ENCODE measurements at places on chromosomes 3 and 15.

DNA sequence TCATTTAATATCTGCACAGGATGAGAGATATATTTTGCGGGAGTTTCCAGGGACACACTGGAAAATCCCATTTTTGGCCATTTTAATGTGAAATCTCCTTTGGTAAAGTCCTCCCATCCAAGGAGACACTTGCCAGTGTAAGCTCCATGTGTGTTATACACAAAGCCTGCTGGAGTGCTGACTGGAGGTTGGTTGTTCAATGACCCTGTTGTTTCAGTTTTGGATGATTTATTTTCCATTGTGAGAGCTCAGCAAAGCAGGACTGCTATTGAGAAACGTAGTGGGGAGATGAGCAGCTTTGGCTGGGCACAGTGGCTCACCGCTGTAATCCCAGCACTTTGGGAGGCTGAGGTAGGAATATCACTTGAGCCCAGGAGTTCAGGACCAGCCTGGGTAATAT lies 127.7 kb downstream of the NUP210 start:
- DNase-seq: no peak

DNA sequence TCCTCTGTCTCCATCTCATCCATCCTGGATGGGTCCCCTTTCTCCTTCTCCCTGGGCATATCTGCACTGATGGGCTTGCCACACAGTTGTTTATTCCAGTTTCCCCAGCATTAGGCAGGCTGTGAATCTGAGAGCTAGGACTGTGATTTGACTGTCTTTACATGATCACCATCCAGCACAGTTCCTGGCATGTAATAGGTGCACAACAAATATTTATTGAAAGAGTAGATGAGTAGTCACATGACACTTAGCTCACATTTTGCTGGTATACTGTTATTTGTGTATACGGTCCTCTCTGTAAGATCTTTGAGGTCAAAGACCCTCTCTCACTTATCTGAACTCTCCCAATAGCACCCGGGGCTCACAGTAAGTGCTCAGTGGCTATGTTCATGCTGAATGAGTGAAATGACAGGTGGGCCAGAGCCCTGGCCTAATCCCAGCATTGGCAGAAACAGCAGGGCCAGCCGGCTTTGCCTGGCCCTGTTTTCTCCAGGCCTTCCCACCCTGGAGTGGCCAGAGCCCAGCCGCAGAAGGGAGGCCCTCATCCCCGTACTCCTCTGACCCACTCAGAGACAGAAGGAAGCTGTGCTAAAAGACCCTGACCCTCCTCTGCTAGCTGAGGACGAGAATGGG lies 16.2 kb upstream of the BAHD1 start:
- DNase-seq: no peak

DNA sequence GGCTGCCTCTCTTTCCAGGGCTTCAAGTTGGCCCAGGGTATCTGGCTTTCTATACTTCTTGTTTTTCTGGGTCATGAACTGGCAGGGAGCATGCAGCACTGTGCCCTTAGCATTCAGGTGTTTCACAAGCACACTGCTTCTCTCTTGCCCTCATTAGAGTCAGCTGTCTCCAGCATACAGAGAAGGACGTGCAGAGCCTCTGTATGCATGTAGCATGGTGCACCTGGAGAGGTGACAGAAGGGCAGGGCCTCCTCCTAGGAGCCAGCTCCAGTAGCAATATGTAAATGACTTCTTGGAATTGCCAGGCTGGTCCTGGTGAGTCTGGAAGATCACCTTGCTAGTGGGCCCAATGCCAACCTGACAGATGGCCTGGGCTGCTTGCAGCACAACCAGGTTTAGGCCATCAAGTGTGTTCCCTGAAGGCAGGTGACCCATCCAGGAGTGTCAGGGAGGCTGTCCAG lies 44.8 kb upstream of the ATP2C1 start:
- DNase-seq: no peak

DNA sequence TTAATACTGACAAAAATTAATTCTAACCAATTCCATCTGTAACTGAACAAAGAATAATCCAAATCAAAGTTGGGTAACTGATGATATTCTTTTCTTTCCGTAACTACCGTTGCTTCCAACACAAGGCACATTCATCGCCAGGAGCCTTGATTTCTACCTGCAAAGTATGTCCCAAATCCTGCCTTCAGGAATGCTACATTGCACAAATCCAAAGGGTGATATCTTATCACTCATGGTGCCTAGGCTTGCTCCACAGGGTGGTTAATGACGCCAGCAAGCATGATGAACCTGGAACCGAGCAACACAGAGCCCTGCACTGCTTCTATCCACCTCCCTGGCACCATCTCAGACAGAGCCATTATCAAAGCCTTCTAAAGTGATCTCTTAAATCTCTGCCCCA lies 772.7 kb downstream of the ROBO1 start:
- DNase-seq: no peak

GRCh38 chr3:191328962-191329653 lies at the start of gene CCDC50:
Gene CCDC50 (plus strand): TSS chr3:191329394. CDS start chr3:191329675, 281 bp downstream.
- DNase-seq: peak; percentile 35

DNA sequence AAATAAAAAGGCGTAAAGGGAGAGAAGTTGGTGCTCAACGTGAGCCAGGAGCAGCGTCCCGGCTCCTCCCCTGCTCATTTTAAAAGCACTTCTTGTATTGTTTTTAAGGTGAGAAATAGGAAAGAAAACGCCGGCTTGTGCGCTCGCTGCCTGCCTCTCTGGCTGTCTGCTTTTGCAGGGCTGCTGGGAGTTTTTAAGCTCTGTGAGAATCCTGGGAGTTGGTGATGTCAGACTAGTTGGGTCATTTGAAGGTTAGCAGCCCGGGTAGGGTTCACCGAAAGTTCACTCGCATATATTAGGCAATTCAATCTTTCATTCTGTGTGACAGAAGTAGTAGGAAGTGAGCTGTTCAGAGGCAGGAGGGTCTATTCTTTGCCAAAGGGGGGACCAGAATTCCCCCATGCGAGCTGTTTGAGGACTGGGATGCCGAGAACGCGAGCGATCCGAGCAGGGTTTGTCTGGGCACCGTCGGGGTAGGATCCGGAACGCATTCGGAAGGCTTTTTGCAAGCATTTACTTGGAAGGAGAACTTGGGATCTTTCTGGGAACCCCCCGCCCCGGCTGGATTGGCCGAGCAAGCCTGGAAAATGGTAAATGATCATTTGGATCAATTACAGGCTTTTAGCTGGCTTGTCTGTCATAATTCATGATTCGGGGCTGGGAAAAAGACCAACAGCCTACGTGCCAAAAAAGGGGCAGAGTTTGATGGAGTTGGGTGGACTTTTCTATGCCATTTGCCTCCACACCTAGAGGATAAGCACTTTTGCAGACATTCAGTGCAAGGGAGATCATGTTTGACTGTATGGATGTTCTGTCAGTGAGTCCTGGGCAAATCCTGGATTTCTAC lies at the start of gene RARB:
Gene RARB, plus strand, starts transcription at position 322 of the 847 bp plus-strand sequence. Its CDS starts 469 bp downstream, at position 791.
- DNase-seq: peak; percentile 21

- no peak for DNase-seq
These were observed 114.6 kb downstream of the XXYLT1 start for GRCh38 chr3:195156286-195156890.

- DNase-seq: no peak
These were observed 4.9 kb upstream of the MAGEF1 start for GRCh38 chr3:184716622-184717398.

DNA sequence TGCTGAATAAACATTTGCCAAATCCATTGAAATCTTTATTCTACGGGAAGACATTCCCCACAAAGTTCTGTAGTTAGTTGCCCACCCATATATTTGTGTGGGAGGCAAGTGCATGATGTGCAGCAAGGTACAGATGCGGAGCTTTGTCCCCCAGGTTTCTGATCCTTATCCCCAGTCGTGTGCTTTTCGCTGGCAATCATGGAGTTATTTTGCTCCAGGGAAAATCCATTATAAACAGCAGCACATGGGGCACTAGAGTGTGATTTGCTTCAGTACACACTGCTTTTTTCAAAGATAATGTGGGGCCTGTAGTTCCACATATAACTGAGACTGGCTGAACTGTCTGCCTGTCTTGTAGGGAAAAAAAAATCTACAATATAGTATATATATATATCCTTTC lies 132.1 kb downstream of the FEZF2 start:
- no peak for DNase-seq

DNA sequence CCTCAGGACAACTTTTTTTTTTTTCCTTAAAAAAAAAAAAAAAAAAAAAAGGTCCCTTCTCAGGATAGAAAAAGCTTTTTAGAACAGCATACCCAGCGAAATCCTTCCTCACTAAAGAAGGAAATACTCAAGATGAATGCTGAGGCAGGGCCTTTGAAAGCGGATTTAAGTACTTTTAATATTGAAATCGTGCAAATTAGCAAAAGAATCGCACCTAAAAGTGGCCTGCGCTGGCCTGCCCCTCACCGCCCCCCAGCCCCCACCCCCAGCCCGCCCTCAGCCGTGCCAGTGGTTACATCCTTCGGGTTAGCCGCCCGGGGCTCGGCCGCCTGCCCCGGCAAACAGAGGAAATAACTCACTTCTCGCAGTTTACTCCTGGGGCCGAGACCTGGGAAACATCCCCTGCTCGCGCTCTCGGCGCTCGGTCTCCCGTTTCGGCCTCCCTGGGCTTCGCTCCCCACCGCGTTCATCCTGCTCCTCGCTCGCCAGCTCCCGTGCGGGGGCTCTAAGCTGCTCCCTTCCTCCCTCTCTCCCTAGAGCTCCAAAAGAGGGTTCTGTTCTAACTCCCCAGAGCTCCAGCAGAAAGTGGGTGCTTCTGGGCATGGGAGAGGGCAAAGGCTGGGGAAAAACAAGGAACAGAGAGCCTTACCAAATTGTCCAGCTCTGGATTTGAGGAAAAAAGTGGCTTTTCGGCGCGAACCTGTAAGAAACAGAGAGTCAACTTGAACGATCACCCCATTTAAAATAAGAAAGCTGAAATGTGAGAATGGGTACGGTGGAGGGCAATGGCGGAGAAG lies 5.2 kb downstream of the MEIS2 start:
- no peak for DNase-seq

DNA sequence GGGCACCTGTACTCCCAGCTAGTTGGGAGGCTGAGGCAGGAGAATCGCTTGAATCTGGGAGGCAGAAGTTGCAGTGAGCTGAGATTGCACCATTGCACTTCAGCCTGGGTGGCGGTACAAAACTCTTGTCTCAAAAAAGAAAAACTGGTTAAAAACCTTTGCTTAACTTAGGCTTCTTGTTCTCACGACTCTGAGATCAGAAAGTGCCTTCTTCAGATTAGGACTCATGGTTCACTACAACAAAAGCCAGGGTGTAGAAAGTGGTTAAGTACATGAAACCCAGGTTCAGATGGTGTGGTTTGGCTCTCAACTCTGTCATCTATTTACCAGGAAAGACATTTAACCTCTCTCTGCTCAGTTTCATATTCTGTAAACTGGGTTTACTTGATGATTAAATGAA lies 168.4 kb downstream of the TUSC7 start:
- DNase-seq: no peak

DNA sequence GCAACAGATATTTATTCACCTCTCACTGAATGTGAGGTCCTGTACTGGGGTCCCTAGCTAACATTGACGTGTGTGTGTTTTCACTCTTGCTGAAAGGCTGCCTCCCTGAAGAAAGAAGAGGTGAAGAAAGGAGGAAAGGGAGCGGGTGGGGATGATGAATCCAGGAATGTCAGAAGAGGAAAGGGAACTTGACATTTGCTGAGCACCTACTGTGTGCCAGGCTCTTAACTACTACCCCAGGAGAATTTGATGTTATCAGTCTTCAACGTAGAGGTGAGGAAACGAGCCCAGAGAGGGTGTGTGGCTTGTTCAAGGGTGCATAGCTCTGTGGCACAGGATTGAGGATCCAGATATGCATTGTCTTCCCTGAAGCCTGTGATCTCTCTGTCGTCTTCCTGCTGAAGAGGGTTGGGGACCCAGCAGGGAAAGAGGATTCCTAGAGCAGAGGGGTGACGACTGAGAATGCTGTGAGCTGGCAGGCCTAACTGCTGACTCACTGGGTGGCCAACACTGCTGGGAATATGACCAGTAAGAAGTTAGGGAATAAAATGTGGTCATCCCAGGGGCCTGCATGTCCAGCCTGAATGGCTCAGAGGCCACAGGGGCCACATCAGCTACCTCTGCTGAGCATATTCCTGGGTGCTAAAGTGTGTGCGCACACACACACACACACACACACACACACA lies 6.6 kb upstream of the ATP2B2 start:
- no peak for DNase-seq

GRCh38 chr15:101647251-101647650 lies 4.9 kb downstream of the TM2D3 start:
- DNase-seq: no peak

- no peak for DNase-seq
These were observed 24.9 kb upstream of the PLSCR1 start for GRCh38 chr3:146569314-146569713.

GRCh38 chr3:55690726-55691125 lies 203.6 kb upstream of the WNT5A start:
- DNase-seq: no peak

GRCh38 chr3:196292286-196292923 lies 4.9 kb upstream of the PCYT1A start:
- DNase-seq: no peak

Data from NCI-H1694 treated with DMSO at 0.1 percent for 48 hours (cell line).